ENCODE measurements at places on chromosomes 13 and 19.

DNA sequence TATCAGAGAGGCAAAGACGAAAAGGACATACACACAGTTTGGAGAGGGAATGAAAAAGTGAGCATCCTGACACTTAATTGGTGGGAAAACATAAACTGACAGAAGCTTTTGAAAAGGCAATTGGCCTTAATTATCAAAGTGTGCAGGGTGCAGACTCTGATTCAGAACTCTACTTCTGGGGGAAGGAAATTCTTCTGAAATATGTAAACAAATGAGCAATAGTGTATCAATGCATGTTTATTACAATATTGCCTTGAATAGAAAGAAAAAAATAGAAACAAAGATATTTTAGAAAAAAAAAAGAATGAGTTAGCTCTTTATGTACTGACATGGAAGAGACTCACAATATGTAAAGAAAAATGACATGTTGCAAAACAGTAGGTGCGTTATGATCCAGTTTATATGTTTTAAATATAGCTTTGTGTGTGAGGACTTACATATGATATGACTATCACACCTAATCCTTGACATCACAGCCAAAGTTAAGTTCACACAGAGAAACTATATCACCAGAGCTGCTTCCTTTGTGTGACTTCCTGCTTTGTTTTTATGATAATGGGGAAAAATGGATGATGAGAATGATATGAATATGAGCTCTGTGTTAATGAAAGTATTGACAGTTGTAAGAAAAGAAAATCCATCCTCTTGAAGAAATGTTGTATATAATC lies 182.4 kb downstream of the KCTD12 start:
- no peak for DNase-seq

GRCh38 chr13:30487075-30487470 lies 21.3 kb upstream of the HMGB1 start:
- DNase-seq: no peak

DNA sequence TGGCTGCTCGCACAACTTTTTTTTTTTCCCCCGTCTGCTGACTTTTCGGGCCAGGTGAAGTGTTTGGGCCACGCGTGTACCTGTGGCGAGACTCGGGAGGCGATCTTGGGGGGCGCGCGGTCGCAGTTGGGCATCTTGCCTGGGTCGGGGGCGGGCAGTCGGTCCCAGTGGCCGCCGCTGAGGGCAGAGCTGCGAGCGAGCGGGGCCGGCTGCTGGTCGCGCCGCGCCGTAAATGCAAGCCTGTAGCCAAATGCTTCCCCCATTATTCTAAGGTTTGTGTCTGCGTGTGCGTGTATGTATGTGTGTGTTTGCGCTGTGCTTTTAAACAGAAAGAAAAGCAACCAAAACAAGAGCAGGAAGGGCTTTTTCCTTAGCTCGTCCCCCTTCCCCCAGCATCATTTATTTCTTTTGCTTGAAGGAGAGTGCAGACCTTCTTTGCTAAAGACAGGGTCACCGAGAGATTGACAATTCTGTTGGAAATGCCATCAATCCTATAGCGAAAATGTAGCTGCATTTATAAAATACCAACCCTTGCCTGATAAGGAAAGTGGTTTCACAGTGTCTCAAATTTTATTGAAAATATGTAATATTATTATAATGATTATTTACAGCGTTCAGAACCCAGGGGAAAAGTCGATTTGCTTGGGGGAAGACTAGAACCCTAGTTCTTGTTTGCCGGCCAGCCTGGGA lies 143.2 kb upstream of the ZNF536 start:
- peak; percentile 53 for DNase-seq

DNA sequence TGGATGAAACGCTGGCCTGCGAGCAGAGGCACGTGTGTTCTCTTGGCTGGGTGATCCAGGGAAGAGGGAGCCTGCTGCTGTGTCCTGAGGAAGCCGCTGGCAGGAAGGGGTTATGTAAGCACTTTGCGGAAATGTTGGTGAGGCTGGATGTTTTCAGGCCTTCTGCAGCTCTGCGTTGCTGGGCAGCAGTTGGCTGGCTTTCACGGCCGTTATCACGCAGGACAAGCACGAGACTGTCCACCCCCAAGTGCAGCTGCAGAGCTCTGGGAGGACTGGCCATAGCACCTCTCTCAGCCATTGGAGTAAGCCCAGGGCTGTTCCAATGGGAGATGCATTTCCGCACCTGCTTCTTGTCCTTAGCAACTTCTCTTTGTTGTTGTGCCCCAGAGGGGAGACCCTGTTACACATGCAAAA lies 146.9 kb upstream of the SOX21 start:
- DNase-seq: peak; percentile 10

Measured in cerebellar cortex (tissue), 1 donor.